ENCODE measurements at places on chromosomes 12 and 14.

DNA sequence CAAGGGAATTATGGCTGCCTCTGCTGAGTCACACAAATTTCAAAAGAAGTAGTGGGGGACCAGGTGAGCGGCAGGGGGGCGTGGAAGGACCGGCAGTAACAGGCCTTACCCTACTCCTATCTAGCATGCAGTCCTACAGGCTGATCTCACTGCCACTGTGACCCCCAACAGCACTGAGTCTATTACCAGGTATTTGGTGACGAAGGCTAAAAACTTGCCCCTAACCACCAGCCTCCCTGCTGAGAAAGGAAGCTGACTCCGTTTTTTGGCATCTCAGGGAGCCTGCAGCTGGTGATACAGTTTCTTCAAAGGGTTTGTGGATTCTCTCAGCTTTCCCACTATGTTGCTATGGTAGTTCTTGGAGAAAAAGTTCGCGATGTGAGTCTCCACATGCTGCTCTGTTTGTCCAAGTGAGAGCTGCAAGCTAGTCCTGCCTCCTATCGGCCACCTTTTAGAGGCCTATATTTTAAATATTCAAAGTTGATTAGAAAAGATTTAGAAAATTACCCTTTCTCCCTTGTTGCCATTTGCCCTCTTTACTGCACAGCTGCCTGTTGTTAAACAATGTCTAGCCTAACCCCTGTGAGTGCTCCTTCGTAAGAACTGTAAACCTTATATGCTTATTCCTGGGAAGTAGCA is 57.1 kb upstream of the SLCO1B1 start:
- no peaks in the 10 kb centered on the region for H3K27me3 ChIP-seq
- H3K27ac ChIP-seq = no peak overlapping the region
- no peaks in the 10 kb centered on the region for H3K36me3 ChIP-seq

DNA sequence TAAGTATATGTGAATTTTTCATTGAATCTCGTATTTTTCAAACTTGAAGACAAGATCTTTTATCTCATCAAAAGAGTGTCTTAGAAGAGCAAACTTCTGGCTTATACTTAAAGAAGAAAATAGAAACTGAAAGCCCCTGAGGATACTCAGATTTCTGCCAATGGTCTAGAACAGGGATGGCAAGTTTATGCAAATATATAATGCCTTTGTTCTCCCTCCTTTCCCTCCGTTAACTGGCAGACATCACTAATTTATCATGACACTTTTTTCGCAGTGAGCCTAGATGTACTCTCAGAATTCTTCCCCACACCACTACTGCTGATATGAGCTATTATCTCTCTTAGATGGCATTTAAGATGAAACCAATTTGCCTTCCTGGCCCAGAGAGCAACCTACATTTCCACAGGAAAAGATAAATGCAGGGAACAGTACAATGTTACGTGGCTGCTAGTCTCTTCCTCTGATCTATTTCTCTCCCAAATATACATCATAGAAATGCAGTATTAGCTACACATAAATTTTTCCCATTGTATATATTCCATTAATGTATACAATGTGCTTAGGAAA is 40.0 kb upstream of the DAAM1 start:
- peaks cover 10% of the 10 kb centered on the region for H3K27me3 ChIP-seq
- H3K4me1 ChIP-seq = no peaks in the 10 kb centered on the region
- no peak overlapping the region for H3K4me3 ChIP-seq
- no peak for DNase-seq

GRCh38 chr12:31308116-31308515 is 17.8 kb downstream of the SINHCAF start:
- peaks cover 23% of the 10 kb centered on the region for H3K4me1 ChIP-seq
- no peak for DNase-seq

GRCh38 chr14:77347751-77348150 is 26.9 kb downstream of the GSTZ1 start:
- no peak overlapping the region for H3K27ac ChIP-seq
- no peaks in the 10 kb centered on the region for H3K27me3 ChIP-seq
- H3K36me3 ChIP-seq = peaks cover 20% of the 10 kb centered on the region
- no peak for DNase-seq
- no peaks in the 10 kb centered on the region for H3K4me1 ChIP-seq

DNA sequence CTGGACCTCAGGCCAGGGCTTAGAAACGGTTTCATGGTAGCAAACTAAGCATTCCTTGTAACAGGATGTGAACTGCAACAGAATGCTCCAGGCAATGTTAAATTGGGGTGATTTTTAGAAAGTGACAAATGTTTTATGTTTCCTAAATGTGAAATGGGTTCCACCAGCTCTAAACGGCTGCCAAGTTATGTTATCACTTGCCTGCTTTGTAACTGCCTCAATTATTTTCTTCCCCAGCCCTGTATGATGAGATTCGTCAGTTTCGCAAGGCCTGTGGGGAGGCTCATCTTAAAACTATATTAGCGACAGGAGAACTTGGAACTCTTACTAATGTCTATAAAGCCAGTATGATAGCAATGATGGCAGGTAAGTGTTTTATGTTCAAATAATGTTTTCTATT is 70.9 kb downstream of the DERA start:
- H3K4me1 ChIP-seq = peaks cover 15% of the 10 kb centered on the region
- DNase-seq = no peak
- no peaks in the 10 kb centered on the region for H3K27me3 ChIP-seq
- no peak overlapping the region for H3K27ac ChIP-seq
- H3K4me3 ChIP-seq = no peak overlapping the region

DNA sequence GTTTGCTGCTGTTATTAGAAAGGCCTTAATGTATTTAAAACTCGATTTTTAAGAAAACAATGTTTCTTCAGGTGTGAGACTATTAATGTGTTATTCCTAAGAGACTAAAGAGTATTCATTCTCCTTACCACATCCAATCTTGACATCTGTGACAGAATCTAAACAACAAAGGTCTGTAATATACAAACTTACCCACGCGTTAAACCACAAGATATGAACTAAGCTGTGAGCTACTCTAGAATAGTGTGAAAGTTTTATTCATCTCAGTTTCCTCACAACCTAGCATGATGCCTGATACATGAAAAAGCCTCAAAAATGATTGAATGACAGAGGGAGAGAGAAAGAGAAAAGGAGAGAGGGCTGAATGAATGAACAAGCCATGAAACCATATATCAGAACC is 117.3 kb upstream of the COCH start:
- no peak for DNase-seq
- H3K27me3 ChIP-seq = peaks cover 2% of the 10 kb centered on the region
- H3K4me3 ChIP-seq = no peak overlapping the region
- no peak overlapping the region for H3K27ac ChIP-seq

GRCh38 chr12:79524507-79525148 is 166.1 kb downstream of the PAWR start:
- no peaks in the 10 kb centered on the region for H3K36me3 ChIP-seq
- no peak overlapping the region for H3K27ac ChIP-seq
- no peaks in the 10 kb centered on the region for H3K4me1 ChIP-seq
- H3K4me3 ChIP-seq = no peak overlapping the region
- DNase-seq = no peak

- no peak overlapping the region for H3K27ac ChIP-seq
- H3K27me3 ChIP-seq = peaks cover 51% of the 10 kb centered on the region
- H3K36me3 ChIP-seq = no peaks in the 10 kb centered on the region
- no peak overlapping the region for H3K4me3 ChIP-seq
- no peak for DNase-seq
These were observed 26.3 kb downstream of the EML1 start for GRCh38 chr14:99819514-99819913.

DNA sequence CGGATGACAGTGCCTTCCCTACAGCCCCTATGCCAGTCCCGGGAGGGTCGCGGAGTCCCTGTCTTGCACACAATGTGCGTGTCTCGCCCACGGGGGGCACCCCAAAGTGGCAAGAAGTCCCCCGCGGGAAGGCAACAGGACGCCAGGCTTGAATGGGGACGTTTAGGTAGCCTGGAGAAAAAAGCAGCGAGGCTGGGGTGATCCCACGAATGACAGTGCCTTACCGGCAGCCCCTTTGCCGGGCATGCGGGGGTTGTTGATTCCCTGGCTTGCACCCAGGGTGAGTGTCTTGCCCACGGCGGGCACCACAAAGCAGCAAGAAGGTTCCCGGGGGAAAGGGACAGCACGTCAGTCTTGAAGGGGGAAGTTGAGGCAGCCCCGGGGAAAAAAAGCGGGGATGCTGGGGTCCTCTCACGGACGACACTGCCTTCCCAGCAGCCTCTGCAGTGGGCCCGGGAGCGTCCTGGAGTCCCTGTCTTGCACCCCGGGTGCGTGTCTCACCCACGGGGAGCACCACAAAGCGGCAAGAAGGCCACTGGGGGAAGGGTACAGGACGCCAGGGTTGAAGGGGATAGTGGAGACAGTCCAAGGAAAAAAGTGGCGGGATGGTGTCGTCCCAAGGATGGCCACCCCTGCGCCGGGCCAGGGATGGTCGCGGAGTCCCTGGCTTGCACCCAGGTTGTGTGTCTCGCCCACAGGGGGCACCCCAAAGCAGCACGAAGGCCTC is 156.8 kb upstream of the ALG10B start:
- no peak for DNase-seq
- no peaks in the 10 kb centered on the region for H3K36me3 ChIP-seq
- H3K27me3 ChIP-seq = no peaks in the 10 kb centered on the region
- no peaks in the 10 kb centered on the region for H3K4me1 ChIP-seq
- no peak overlapping the region for H3K4me3 ChIP-seq
- H3K27ac ChIP-seq = no peak overlapping the region

DNA sequence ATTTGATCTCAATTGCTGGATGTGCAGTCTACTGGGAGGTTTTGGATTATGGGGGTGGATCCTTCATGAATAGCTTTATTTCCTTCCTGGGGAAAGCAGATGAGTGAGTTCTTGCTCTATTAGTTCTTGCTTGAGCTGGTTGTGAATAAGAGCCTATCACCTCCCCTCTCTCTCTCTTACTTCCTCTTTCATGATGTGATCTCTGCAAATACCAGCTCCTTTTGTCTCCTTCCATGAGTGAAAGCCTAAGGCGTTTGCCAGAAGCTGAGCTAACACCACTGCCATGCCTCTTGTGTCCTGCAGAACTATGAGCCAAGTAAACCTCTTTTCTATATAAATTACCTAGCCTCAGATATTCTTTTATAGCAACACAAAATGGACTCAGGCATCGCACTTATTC is 302.7 kb downstream of the CCER1 start:
- DNase-seq = no peak
- no peak overlapping the region for H3K4me3 ChIP-seq
- no peak overlapping the region for H3K27ac ChIP-seq
- H3K36me3 ChIP-seq = no peaks in the 10 kb centered on the region
- no peaks in the 10 kb centered on the region for H3K27me3 ChIP-seq
- H3K4me1 ChIP-seq = no peaks in the 10 kb centered on the region

- no peak within 1 kb of the TSS for H3K27ac ChIP-seq
- H3K36me3 ChIP-seq = no peaks in the 10 kb centered on the region
- no peak within 1 kb of the TSS for H3K4me3 ChIP-seq
- no peaks in the 10 kb centered on the region for H3K4me1 ChIP-seq
- DNase-seq = no peak
- no peaks in the 10 kb centered on the region for H3K27me3 ChIP-seq
These were observed at the start of gene HPD for GRCh38 chr12:121858662-121859572. HPD (minus strand) TSS chr12:121858859; CDS start chr12:121858823, 36 bp downstream.

- no peak overlapping the region for H3K4me3 ChIP-seq
- H3K27me3 ChIP-seq = no peaks in the 10 kb centered on the region
- DNase-seq = no peak
- no peak overlapping the region for H3K27ac ChIP-seq
- peaks cover 44% of the 10 kb centered on the region for H3K4me1 ChIP-seq
These were observed 67.2 kb downstream of the GLT1D1 start for GRCh38 chr12:128920468-128920867.

DNA sequence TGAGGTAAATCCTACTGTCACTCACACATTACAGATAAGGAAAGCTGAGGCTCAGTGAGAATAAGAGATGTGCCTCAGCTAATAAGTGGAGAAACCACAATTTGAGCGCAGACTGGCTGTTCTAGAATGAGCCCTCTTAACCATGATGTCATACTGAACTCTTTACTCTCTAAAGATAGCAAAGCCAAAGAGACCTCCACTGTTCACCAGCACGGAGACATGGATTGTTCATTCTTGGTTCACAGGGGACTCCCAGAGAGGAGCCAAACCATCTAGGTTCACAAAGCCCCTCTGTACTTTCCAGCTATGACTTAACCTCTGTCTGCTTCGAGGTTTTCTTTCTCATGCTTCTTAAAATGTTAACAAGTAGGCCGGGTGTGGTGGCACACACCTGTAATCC is 32.7 kb upstream of the YARS2 start:
- H3K4me3 ChIP-seq = no peak overlapping the region
- DNase-seq = no peak
- H3K4me1 ChIP-seq = no peaks in the 10 kb centered on the region
- H3K27me3 ChIP-seq = peaks cover 2% of the 10 kb centered on the region

DNA sequence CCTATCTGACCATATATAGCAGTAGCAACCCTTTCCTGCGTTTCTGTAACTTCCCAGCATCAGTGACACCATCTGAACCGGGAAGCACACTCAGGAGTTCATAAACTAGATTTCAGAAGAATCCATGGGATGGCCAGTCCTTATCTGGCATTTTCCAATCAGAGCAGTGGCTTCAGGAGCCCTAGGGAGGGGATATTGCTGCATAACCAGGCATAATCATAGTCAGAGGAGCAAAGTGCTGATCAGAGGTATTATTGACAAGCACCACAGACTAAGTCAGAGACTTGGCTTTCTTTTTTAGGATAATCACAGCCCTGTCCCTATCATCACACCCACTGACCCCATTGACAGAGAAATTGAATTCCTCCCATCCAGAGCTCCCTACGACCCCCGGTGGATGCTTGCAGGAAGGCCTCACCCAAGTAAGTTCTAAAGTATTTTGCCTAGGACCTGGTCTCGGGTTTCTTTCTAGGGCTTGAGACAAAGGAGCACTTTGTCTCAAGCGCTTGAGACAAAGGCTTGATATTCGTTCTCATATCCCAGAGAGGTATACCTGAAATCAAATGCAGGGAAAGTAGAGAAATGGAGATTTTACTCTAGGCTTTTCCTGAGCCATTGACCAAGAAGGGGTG is 55.1 kb downstream of the FOXN4 start:
- H3K36me3 ChIP-seq = peaks cover 37% of the 10 kb centered on the region
- H3K27me3 ChIP-seq = no peaks in the 10 kb centered on the region
- no peak overlapping the region for H3K4me3 ChIP-seq

DNA sequence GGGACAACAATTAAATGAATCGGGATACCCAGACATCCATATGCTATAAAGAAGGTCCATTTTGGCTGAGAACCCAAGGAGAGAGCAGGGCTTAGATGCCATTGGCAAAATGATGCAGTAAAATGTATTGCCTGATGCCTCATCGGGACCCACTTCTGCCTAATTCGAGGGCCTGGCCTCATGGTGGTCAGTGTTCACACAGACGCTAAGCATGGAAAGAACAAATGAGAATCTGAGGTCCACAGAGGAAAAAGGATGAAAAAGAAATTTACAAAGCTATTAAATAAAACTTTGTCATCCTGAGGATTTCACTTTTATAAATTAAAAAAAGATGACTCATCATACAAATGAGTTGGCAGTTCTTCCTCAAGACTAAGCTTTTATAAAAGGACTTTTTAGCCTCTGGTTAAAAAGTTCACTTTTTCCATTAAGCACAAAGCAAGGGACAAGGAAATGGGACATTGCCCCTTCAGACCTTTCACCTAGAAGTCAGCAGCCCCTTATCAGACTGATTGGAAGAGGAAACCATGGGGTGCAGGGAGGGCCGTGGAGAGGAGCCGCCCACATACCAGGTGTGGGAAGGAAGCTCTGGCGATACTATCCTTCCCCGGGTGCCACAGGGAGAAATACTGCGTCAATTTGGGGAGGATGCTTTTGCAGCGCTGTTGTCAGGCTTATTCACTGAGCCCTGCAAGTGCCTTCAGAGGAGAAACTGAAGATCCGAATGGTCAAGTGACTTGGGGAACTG is 176.0 kb downstream of the EGLN3 start:
- no peak for DNase-seq
- no peaks in the 10 kb centered on the region for H3K4me1 ChIP-seq
- H3K4me3 ChIP-seq = no peak overlapping the region
- H3K36me3 ChIP-seq = no peaks in the 10 kb centered on the region

- peaks cover 3% of the 10 kb centered on the region for H3K27me3 ChIP-seq
- H3K27ac ChIP-seq = no peak overlapping the region
- H3K36me3 ChIP-seq = no peaks in the 10 kb centered on the region
These were observed 201.9 kb downstream of the PHETA1 start for GRCh38 chr12:111166779-111167540.

Measured in activated T-helper 2 cell treated with anti-CD3 and anti-CD28 coated beads, Interferon-gamma antibody, Interleukin-2, Interleukin-4, amounts not matched to agents 10 μg/mL and 5 μg/mL and 100 μg/mL, durations not matched to agents 14 hours and 24 hours and 36 hours (primary cell).